ENCODE measurements at places on chromosomes 5 and 9.

- no peak for DNase-seq
These were observed 362.8 kb downstream of the ISL1 start for GRCh38 chr5:51746023-51746422.

GRCh38 chr9:19809422-19810269 lies 20.8 kb upstream of the SLC24A2 start:
- no peak for DNase-seq

- DNase-seq, result no peak
These were observed 122.4 kb downstream of the LRRC70 start for GRCh38 chr5:62701036-62701435.

DNA sequence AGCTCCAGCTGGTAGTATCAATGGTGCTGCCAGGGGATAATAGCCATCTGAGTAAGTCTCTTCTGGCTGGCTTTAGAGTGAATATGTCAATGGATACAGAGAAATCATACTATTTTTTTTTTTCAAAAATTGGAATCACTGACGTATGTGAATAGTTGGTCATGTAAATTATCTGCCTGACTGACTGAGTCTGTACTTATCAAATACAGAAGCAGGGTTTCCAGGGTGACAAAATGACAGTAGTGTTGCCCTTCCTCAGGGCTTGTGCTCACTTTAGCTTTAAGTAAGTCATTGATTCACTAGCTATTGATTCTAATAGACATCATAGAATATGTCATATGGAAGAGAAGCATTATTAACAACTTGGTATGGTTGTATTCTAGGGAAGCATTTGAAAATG lies 126.0 kb upstream of the C6 start:
- DNase-seq, result no peak

DNA sequence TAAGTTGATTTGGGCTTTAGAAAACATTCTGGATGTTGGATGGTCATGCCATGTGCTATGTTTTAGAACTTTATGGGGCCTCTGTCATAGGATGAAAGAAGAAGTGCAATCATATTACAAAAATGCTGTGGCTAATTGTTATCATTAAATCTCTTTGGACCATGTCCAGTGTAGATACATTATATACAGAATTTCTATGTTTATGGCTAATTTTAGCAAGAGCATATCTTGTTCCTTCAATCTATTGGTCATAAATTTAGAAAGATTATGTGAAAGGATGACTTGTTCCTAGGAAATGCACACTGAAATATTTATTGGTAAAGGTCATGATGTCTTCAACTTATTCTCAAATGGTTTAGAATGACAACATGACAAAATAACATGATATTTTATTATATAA lies 42.4 kb upstream of the ELL2 start:
- no peak for DNase-seq

DNA sequence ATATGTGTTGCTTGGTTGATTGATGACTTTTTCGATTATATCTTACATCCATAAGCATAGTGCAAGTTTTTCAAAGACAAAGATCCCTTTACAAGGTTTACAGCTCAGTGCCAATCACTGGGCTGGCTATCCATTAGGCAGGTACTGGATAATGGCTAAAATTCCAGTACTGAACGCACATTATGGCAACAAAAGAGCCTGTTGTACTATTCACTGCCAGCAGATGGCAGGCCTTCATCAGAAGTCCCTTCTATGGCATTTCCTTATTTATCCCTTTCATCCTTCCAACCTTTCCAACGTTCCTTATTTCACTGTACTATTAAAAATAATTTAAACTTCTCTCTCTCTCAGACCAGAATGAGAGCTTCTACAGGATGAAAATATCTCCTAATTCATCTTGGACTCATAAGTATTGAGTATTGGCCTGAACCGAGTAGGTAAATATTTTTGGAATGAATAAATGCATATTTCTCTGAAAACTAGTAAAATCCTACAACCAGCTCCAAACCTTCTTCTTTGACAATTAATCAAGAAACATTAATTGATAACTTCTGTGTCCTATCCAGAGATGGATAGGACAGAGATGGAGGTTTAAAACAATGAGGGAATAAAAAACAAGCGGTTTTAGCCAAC lies 6.7 kb upstream of the WNT8A start:
- DNase-seq, result peak; percentile 71

DNA sequence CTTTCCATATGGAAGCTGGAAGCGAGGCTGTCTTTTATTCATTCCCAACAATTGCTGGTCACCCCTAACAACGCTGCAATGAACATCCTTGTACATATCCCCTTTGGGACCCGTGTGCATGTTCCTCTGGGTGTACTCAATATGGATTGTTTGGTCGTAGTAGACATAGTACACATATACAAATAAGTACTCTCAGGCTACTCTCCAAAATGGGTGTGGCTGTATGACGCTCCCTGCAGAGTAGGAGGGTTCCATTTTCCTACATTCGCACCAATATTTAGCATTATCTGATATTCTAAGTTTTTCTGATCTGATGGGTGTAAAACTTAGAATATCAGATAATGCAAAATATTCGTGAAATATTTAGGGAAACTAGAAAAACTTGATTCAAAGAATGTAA lies 23.2 kb upstream of the NAA35 start:
- DNase-seq, result no peak
